ENCODE measurements at places on chromosomes 11 and 22.

DNA sequence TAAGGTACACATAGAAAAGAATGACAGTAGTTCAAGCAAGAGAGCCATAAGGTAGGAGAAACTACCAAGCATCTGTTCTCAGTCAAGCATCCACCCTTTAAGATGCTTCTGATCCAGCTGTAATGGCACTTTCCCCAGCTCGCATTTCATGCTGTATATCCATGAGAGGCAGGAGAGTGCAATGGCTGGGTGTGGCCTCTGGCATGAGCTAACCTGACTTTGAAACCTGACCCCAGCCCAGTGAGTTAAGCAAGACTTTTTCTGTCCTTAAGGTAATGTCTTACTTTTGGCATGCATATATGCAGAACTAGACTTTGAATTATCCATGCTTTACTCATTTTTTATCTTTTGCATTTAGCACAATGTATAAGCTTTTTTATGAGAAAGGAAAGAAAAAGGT lies 79.8 kb upstream of the CNTN5 start:
- DNase-seq: no peak

DNA sequence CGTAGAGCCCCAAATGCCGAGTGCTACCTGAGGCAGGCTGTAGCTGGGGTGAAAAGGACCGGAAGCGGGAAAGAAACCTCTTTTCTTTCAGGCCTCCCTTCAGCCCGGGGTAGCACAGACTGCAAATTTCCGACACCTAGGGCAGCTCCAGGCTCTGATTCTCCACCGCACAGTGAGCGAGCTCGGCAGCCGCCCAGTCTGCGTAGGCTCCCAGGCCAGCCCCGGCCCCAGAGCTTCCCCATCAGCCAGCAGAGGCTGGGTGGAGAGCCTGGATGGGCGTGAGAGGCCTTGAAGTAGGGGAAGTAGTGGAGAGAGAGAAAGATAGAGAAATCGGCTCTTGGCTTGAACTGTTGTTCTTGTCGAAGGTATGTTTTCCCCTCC lies 9.3 kb upstream of the PAX6 start:
- DNase-seq: no peak

DNA sequence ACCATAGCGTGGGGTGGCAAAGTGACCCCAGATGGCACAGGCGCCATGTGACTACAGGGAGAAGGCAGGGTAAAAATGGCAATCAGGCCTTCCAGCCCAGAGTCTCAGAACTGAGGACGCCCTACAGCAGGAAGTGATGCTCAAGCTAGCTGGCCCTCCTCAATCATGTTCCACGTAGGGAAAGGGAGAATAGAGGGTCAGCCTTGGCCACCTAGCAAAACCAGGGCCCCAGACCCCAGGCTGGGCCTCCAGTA lies 978 bp upstream of the ANKRD13D start:
- no peak for DNase-seq

DNA sequence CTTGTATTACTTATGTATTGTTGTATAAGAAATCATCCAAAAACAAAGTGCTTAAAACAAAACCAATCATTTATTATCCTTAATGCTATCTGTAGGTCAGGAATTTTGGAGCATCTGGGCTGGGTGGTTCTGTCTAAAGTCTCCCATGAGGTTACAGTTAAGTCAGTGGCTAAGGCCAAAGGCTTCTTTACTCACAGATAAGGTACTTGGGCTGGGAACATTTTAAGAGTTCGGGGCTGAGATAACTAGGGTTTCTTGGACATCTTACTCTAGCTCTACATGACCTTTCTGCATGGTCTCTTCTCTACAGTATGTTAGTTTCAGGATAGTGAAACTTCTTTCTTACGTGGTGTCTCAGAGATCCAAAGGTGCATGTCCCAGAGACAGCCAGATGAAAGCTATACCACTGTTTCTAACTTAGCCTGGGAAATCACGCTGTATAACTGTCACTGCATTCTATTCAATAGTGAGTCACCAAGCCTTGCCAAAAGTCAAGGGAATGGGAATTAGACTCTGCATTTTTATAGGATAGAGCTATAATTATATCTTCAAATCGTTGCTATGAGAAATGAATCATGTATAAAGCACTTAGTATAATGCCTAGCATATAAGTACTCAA lies 29.6 kb downstream of the SOX6 start:
- DNase-seq: no peak

- DNase-seq: no peak
Measured at GRCh38 chr11:122923302-122923701, 40.7 kb downstream of the JHY start.

DNA sequence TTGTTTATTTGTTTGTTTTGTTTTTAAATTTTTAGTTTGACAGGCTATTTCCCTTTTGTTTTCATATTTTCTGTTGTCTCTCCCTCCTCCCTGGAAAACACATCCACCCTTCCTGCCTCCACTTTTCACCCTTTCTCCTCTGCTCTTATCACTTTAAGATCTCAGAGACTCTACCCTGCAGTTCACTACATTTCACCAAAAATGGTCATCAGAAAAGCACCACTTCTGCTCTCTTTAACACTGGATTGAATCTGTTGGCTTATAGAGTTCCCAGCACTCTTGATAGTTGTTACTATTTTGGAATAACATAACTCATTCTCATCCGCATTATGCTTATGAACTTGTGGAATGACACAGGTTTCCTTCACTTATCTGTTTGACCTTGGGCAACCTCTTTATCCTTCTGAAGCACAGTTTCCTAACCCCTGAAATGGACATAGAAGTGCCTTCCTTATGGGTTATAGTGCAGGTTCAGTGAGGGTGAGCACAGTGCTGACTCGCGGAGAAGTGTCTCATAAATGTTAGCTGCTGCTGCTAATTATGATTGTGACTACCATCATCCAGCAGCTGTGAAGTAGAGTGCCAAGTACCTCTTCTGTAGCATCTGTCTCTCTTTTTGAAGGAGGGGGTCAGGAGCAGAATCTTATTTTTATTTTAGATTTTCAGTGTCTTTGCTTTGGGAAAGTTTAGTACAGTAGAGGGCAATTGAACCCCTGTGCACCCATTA lies 15.0 kb downstream of the TEAD1 start:
- no peak for DNase-seq

DNA sequence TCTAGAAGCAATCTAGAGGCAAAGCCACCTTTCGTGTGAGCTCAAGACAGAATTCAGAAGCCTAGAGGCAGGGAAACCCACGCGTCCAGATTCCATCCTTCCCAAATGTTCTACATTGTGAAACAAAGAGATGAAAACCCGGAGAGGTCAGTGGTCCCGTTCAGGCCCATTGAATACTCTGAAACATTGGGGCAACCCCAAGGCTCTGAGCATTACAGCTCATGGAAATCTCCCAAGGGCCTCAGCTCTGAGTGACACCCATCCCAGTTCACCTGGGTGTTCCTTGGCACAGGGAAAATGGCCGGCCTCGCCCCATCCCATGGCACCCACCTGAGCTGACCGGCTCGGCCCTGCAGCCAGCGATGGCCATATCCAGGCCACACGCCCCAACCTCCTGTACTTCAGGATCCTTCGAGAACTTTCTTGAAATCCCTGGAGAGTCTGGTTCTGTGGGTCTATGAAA lies 128.6 kb upstream of the FGF3 start:
- DNase-seq: no peak

GRCh38 chr11:71326328-71326940 lies 74.1 kb upstream of the SHANK2 start:
- DNase-seq: no peak

- peak; percentile 93 for DNase-seq
Measured at GRCh38 chr11:118910309-118911112, 15.2 kb downstream of the BCL9L start.

- DNase-seq: no peak
Measured at GRCh38 chr11:16494918-16495691, 138.8 kb upstream of the SOX6 start.

DNA sequence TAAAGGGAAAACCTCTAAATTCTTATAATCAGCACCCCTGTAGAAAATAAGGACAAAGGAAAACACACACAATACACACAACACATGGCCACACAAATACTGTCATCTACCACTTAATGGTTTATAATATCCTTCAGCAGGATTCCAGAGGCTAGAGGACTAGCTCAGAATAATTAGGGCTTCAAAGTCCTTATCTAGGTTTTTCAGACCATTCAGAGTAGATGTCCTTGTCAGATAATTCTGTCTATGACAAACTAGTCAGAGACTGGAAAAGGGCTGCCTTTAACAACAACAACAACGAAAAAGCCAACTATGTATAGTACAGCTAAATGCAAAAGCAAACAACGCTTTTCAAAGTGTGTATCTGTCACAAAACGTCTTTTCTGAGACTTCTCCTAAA lies 456.5 kb upstream of the CNTN5 start:
- no peak for DNase-seq

GRCh38 chr11:77100166-77101042 lies 2.2 kb upstream of the OMP start:
- no peak for DNase-seq

GRCh38 chr11:77479746-77480352 lies 6.0 kb upstream of the PAK1 start:
- no peak for DNase-seq

- DNase-seq: no peak
Measured at GRCh38 chr11:1276041-1276790, 33.2 kb downstream of the TOLLIP start.

DNA sequence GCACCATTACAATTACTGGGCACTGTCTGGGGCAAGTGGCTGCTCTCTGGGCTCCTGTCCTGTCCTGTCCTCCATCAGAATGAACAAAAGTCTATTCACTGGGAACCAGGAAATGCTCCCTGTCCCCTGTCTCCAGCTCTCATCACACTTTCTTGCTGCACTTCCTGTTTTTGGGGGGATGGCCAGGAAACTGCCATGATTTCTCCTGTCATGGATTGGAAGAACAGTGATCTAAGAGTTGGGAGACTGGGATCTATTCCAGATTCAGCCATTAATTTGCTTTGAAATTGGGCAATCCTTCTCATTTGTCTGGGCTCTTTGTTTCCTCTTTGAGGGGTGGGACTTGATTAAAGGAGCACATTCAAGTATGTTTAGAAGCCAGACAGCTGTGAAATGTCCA lies 61.4 kb upstream of the KIRREL3 start:
- DNase-seq: no peak

DNA sequence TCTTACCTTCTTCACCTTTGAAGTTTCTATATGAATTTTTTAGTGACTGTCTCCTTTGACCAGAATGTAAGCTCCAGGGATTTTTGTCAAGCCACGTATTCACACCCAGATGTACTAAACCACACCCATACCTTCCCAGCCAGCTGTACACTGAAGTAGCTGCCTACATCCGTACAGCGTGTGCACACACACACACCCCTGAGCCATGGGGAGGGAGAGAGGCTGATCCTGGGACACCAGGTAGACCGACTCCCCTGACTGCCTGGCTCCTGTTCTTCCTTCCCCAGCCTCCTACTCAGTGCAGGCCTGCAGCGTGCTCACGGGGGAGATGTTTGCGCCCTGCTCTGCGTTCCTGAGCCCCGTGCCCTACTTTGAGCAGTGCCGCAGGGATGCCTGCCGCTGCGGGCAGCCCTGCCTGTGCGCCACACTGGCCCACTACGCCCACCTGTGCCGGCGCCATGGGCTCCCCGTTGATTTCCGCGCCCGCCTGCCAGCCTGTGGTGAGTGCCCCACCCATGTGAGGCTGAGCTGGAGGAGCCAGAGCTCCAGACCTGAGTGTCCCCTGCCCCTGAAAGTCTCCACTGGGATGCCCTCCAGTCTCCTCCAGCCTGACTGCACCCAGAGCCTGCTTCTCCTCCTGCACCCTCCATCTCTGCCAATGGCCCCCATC lies 25.9 kb downstream of the OTOG start:
- peak; percentile 42 for DNase-seq

- DNase-seq: no peak
Measured at GRCh38 chr22:45441138-45441537, 27.6 kb downstream of the RIBC2 start.

DNA sequence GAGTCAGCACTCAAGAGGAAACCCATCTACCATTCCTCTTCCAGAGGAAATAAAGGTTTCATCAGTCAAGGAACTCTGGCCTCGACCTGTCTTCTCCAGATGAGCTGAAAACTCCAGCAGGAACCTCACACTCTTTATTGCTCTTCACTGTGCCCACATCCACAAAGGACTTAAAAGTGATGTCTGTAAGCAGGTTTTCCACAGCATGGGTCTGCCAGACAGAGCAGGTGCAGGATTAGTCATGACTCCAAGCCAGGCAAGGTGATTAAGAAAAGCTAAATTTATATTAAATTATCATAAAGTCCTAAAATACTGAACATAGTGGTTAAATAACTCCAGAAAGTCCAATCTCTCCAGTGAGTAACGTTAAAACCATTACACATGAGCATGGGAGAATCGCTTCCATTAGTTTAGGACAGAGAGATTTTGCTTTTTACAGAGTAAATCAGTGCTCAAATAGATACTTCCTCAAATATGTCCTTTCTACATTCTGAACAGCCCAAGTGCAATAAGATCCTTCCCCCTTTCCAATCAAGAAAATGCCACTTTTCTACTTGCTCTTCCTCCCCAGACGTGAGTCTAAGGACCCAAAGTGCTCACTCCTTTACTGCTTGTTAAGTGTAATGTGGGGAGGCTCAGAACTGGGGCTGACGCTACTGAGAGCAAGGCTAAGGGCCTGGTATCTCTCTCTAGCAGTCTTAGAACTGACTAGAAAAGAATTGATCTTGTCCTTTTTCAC lies 10.7 kb upstream of the CKAP5 start:
- DNase-seq: no peak

- DNase-seq: no peak
Measured at GRCh38 chr11:85029964-85030363, 597.2 kb downstream of the DLG2 start.

- DNase-seq: no peak
Measured at GRCh38 chr11:28108958-28109357, 770 bp downstream of the METTL15 start.

DNA sequence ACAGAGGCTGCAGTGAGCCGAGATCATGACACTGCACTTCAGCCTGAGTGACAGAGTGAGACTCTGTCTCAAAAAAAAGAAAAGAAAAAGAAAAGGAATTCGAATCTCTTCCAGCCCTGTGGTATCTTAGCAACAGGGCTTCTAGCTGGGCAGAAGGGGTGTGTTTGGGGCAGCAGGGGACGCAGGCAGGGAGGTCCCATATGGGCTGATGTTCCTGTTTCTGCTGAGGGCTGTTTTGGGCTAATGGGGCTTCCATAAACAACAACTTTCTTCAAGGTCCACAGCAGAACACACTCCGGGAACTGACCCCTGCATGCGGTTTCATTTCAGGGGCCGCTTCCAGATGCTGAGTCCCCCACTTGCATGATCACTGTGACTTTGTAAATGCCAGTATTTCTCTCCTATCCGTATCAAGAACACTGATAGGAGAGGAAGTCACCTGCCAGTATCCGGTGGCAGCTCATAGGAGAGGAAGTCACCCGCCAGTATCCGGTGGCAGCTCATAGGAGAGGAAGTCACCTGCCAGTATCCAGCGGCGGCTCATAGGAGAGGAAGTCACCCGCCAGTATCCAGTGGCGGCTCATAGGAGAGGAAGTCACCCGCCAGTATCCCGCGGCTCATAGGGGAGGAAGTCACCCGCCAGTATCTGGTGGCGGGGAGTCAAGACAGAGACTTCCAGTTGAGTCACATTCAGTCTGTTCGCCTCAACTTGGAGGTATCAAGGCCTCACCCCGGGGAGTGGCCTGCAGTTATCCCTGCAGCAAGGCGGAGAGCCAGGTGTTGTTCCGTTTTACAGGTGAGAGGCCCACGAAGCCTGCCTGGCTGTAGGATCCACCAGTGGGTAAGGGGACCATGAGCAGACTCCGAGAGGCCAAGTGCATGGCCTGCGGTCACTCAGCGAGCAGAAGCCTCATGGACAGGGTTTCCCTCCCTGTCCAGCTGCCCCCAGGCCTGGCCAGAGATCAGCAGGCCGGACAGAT lies 8.3 kb upstream of the FGF19 start:
- DNase-seq: no peak

Measured in left forelimb (tissue), 1 donor.